ENCODE measurements at places on chromosomes 6 and 20. TPM values are rescaled to one million over a fixed set of nuclear protein-coding genes. Genes with fewer than 3 reads are reported as not detected.

Gene OXT
- not detected for total RNA-seq

Gene GABBR1
- total RNA-seq: 6.7 TPM

DNA sequence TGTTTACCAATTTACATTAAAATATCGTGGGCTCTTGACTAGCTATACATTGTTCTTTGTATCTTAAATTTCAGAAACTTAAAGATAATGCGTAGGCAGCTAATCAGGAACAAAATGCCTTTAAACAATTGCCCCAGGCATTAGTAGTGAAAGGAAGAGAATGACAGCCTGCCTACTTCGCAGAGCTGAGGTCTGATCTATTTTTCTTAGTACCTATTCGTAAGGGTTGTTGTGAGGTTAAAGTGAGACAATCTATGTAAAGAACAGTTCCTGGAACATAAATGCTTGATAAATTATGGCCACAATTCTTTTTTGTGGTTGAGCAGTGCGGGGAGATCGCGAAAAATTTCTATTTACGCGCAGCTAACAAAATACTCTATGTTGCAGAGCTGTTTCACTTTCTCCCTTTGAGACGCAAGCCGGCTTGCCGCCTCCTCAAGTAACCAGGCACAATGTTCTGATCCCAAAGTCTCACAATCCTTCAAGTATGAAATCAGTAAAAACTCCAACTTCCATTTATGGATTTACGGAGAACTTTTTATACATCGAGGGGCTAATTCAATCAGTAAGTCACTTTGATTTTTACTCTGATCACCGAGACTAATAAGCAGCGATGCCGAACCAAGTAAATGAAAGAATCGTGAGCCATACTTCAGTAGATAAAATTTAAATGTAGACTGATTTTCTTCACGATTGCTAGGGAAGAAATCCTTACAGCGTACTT lies 878 bp upstream of the PNRC1 start:
- H3K4me1 ChIP-seq: peaks cover 10% of the 10 kb centered on the region
- H3K4me3 ChIP-seq: peak overlapping the region; percentile 100
- peak overlapping the region; percentile 100 for H3K27ac ChIP-seq
- DNase-seq: no peak

GRCh38 chr20:2305946-2306345 lies 10.1 kb downstream of the TGM3 start:
- H3K27me3 ChIP-seq: no peaks in the 10 kb centered on the region
- no peak for DNase-seq
- H3K27ac ChIP-seq: no peak overlapping the region
- H3K4me3 ChIP-seq: no peak overlapping the region
- H3K4me1 ChIP-seq: no peaks in the 10 kb centered on the region
- H3K36me3 ChIP-seq: no peaks in the 10 kb centered on the region

Gene RFX6
- total RNA-seq: 4.1 TPM

Measured in pancreas (tissue), 10 donors.